ENCODE measurements at places on chromosomes 7 and 10.

DNA sequence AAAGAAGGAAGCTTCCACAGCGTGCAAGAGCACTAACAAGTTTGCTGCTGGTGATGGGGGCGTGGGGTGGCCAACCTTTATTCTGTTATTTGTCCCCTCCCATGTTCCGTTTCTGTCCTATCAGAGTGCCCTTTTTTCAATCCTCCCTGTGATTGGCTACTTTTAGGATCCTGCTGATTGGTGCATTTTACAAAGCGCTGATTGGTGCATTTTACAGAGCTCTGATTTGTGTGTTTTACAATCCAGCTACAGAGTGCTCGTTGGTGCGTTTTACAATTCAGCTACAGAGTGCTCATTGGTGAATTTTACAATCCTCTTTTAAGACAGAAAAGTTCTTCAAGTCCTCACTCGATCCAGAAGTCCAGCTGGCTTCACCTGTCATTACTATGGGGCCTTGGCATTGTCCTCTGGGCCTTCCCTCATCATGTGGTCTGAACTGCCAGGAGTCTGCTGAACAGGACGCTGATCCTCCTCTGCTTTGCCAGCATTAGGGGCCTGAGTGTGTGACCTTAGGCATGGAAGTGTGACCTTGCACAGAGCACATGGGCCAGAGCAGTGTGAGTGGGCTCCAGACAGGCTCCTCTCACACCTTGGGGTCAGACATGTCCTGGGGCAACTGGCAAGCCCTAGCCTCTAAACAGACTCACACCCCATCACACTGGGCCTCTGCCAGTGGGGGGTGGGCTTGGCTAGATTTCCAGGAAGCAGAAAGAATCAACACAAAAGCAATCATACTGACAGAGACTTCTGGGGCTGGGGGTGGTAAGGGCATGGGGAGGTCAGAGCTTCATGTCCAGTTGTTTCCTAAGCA lies 167.4 kb downstream of the PTPN20 start:
- no peak for DNase-seq

DNA sequence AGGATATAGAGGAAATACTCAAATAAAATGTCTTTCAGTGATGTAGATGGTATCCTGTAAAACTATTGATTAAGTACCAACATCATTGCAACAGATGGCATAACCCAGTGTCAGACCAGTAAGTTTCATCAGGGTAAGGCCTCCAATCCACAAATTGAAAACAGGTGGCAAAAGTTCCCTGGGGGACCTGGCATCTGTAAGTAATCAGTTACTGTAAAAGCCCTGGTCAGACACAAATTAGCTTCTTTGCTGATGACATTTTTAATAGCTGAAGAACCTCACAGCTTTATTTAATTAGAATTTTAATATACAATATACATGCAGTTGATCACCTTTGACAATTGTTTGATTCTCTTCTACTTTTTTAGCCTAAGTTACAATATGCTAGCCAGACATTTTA lies 152.5 kb downstream of the PLXDC2 start:
- no peak for DNase-seq

GRCh38 chr7:127652333-127653248 lies 597 bp downstream of the SND1 start:
- DNase-seq, result no peak

DNA sequence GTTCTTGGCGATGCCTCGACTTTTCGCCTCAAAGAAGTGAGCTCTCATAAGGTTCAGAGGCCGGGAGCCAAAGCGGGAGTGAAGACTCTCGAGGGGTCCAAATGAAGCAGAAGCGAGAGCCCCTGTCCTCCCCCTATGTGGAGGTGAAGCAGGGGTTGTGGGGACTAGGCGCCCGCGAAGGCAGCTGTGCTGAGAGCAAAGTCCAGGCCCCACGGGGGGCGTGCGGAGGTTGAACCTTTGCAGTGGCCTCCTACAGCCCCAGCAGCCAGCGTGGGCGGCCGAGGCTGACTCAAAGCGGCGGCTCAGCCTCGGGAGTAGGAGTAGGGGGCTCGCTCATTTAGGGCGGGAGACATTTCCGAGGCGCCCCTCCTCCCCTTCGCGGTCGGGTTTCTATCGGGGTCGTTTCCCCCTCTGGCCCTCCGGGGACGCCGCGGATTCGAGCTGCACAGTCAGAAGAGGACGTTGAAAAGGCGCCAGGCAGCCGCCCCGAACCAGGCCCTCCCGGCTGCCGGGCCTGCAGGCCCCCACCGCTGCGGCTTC lies 553 bp upstream of the ADD3 start:
- DNase-seq, result no peak

GRCh38 chr10:24701447-24701846 lies 22.2 kb downstream of the ARHGAP21 start:
- DNase-seq, result peak; percentile 69

DNA sequence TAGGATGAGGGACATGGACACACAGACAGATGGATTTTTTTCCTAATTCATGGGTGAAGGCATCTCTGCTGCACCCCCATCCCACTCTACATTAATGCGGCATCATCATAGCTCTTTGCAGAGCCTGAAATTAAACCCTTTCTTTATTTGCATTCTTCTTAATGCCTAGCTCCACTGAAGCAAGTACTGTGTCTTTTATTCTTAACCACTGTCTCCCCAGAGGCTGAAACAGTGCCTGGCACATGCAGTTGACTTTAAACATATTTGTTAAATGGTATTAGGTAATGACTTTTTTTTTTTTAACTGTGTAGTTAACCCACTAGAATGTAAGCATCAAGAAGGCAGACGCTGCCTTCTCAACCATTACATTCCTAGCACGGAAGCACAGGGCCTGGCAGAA lies 73.5 kb downstream of the SMURF1 start:
- DNase-seq, result no peak

DNA sequence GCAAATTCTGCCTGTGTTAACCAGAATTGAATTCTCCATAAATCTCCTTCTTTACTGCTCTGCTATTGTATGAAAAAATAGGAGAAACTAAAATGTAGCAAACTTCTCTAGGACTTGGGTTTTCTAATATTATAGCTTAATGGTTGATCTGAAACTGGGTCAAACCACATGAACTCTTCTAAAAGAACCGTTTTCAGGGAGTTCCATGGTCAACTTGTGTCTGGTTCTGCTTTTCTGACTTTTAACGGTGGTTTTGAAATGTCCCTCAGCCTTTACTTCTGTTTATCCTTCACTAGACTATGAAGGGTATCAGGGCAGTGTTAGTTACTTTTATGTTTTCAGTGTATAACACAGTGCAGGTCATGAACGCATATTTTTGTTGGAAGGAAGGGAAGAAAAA lies 242.2 kb downstream of the TSPAN12 start:
- DNase-seq, result no peak

GRCh38 chr10:11236234-11236633 lies 218.6 kb downstream of the CELF2 start:
- DNase-seq, result no peak

DNA sequence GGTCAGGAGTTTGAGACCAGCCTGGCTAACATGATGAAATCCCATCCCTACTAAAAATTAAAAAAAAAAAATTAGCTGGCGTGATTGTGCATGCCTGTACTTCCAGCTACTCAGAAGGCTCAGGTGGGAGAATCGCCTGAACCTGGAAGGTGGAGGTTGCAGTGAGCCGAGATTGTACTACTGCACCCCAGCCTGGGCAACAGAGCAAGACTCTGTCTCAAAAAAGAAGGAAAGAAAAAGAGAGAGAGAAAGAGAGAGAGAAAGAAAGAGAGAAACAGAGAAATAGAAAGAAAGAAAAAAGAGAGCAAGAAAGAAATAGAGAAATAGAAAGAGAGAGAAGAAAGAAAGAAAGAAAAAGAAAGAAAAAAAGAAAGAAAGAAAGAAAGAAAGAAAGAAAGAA lies 292.8 kb upstream of the KLF6 start:
- DNase-seq, result no peak

GRCh38 chr7:87339373-87339897 lies 6.0 kb upstream of the CROT start:
- no peak for DNase-seq

GRCh38 chr7:151168003-151168786 lies 701 bp upstream of the GBX1 start:
- no peak for DNase-seq
